ENCODE measurements at places on chromosomes 11 and 22.

GRCh38 chr11:95415837-95416304, 184.9 kb upstream of the SESN3 start:
- no peak for DNase-seq

- DNase-seq = no peak
Measured at GRCh38 chr22:20889904-20890540, 27.2 kb upstream of the CRKL start.

DNA sequence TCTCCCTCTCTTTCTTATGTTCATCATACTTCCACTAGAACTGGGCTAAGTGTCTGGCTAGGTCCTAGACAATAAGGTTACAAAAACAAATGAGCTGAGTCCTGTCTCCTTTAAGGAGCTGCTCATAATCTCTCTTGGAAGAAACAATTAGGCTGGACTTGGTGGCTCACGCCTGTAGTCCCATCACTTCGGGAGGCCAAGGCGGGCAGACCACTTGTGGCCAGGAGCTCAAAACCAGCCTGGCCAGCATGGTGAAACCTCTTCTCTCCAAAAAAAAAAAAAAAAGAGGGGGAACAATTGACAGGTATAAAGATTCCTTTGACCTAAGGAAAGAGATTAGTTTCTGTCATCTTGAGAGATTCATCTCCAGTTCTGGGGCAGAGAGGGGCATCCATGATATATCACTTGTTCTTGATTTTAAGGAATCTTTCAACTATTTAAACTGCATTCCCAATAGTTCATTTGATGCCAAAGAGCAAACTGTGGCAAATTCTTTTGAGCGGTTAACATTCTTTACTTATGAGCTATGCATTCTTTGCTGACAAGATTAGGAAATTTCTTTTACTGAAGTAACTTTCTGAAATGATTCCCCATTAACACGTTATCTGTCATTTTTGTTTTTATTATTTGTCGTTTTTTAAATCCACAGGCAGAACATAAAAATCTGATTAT, 125.5 kb downstream of the C11orf87 start:
- no peak for DNase-seq

GRCh38 chr11:62854825-62855570, 15.6 kb upstream of the WDR74 start:
- DNase-seq = no peak

DNA sequence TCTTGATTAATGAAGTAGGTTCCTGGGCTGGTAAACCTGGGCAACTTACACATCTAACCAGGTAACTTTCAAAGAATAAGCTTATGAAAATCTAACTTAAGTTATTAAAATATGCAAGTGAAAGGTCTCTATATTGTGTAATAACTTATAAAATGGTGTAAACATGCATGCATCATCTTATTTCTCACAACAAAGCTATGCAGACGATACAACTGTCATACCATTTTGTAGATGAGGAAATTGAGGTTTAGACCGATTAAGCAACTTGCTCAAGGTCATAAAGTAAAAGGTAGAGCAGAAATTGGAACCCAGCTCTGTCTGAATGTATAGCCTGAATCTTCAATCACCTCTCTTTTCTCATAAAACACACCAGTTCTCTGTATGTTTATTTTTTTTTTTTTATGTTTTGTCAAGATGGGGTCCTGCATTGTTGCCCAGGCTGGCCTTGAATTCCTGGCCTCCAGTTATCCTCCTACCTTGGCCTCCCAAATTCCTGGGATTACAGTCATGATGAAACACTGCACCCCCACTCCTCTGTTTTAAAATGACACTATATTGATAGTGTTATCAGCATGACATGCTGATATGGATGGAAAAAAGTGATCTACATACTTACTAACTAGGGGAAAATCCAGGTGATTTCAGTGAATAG, 109.6 kb downstream of the SGSM3 start:
- no peak for DNase-seq

- DNase-seq = no peak
Measured at GRCh38 chr11:125960771-125961170, 14.9 kb downstream of the VSIG10L2 start.

- no peak for DNase-seq
Measured at GRCh38 chr11:130908770-130909625, 7.3 kb downstream of the SNX19 start.

Data from stimulated activated CD8-positive, alpha-beta memory T cell treated with anti-CD3 and anti-CD28 coated beads, Interleukin-15, amount 100 ng/mL, for 48 hours (primary cell).